ENCODE measurements at places on chromosomes 3 and 15.

DNA sequence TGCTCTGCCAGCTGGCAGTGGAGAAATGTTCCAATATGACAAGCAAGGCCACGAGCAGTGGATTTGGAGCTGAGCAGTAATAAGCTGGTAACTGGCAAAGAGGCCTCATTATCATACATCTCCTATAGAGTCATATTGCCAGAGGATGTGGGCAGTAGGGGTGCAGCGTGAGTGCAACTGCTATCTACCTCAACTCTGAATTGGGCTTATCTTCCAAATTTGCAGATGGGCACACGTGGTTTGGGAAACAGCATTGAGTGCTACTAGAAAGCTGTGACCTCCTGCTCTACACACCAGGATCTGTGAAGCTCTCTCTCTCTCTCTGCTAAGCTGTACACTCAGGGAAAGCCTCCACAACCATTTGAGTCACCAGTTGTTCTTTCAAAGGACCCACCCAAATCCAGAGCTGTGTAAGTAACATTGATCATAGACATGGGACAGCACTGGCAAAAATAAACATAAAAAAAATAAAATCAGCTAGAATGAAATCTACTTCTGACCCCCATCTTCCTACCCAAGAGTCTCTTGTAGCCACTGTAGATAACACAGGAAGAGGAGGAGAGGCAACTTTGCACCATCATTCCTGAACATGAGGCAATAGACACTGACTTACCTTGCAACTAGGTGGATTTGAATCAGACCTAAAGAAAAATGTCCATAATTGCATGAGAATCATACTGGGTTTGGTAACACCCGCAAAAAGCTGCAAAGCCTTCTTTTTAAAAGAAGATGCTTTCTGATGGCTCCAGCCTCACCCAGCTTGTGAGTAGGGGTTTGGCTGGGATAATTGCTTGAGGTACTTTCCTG, 82.9 kb upstream of the THBS1 start:
- DNase-seq: no peak

DNA sequence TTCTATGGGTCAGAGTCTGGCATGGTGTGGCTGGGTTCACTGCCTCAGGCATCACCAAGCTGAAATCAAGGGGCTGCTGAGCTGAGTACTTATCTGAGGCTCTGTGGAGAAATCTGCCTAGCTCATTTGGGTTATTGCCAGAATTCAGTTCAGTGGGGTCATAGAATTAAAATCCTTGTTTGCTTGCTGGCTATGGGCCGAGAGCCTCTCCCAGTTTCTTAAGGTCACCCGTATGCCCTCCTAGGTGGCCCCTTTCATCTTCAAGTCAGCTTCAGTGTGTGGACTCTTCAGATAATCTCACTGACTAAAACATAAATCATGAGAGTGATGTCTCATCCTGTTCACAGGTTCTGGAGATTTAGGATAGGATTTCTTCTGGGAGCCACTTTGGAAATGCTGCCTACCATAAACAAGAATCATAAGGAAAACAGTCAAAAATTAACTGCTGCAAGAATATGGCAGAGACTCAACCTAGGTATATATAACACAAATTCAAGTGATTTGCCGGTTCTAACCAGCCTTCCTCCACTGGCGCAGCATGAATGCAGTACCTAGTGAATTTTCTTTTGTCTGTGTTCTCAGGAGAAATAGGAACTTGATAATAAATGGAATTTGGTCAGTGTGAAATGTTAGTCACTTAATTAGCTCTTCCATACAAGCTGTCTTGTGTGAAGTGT, 5.3 kb downstream of the CP start:
- no peak for DNase-seq

DNA sequence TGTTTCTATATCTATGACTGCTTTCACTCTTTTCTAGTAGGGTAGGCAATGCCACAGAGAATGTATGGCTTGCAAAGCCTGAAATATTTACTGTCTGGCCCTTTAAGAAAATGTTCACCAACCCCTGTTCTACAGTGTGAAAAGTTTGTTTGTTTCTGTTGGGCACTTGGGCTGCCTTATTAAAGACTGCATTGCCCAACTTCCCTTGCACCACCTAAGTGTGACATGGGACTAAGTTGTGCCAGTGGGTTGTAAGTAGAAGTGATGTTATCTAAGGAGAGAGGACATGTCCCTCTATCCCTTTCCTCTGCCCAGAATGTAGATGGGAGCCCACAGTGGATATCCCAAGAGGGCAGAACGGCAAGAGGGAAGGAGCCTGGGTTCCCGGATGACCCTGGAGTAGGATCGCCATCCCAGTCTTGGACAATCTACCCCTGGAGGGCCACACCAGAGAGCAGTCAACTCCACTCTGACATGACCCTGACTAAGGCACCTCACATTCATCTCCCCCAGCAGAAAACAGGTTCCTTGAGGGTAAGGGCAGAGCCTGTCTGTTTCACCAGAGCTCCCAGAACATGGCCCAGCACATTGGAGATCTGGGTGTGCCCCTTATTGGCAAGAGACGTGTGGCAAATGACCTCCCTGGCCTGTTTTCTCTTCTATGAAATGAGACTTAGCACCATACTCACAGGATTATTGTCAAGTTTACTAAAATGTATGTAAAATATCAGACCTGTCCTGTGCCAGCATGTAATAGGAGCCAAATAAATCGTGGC, 138.8 kb downstream of the SMAD6 start:
- no peak for DNase-seq

- no peak for DNase-seq
Measured at GRCh38 chr3:104291878-104292277, 1074.8 kb upstream of the ALCAM start.

DNA sequence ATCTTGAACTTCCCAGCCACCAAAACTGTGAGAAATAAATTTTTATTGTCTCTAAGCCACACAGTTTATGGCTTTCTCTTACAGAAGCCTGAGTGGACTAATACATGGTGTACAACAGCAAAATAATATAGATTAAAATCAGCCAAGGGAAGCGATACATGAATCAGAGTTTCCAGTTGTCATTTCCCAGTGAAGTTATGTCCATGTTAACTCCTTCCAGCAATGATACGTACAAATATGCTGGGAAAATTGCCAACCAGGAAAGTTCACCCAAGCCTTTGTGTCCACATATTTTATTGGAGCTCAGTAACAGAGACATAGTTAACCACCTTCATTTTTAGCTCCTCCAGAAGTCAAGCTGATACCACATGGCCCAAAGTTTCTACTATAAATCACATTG, 280.9 kb upstream of the KCNMB2 start:
- DNase-seq: no peak

DNA sequence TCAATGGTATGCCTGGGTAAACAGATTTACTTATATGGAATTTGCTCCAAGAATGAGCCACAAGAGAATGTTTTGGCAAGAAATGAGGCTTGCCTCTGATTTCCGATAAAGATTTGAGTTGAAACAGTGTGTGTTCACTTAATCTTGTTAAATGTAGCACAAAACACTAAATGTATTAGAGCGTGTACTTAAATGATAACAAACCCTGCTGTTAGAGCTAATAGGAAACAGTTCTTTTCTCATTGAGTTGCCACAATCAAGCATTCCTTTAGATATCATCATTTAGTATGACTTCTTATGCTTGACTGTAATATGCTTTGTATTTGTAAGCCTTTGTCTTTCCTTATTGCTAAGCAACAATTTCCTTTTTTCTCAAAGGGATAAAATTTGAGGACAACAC, 353.6 kb upstream of the ZNF717 start:
- DNase-seq: no peak

DNA sequence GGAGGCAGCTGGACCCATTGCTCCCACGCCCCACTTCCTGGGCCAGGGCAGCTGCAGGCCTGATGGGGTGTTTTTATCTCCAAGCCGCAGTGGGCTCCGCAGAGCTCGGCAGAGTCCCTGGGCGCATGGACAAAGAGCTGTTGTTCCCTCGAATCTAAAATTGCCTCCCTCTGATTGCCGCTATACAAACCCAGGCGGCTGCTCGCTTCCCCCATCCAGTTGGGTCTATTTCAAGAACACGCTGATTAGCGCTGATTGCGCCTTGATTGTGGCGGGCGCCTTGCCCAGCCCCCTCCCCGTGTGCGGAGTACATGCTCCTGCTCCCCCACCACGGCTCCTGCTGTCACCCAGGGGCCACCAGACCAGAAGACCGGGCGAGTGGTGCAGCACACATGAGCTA, 43.4 kb upstream of the SLC6A1 start:
- DNase-seq: no peak

- DNase-seq: no peak
Measured at GRCh38 chr3:87186608-87187159, 40.4 kb upstream of the CHMP2B start.

- no peak for DNase-seq
Measured at GRCh38 chr15:61327019-61327631, 98.0 kb upstream of the RORA start.

- no peak for DNase-seq
Measured at GRCh38 chr15:23401627-23402026, 45.4 kb downstream of the GOLGA6L2 start.

GRCh38 chr3:11607816-11608215, 35.9 kb downstream of the VGLL4 start:
- DNase-seq: no peak

- DNase-seq: no peak
Measured at GRCh38 chr3:40663280-40663679, 138.5 kb downstream of the ZNF621 start.

- DNase-seq: no peak
Measured at GRCh38 chr3:118577055-118577777, 457.4 kb downstream of the IGSF11 start.

DNA sequence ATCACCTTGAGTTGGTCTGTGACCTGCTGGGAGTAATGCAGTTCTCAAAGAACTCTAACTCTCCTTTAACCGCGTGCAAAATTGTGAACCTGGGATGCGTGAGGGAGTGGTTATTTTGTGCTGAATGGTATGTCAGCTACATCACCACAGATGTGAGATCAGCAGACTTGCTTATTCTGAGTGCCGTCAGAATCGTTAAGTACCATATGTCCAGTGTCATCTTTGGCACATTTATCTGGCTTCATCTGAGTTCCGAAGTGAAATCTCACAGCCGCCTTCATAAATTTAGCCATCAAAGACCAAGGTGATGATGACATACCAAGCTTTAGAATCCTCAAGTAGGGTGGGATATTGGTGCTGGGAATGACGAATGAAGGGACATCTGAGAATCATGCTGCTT, 347.2 kb upstream of the TPRG1 start:
- no peak for DNase-seq

GRCh38 chr3:149566292-149566975, 91.4 kb downstream of the WWTR1 start:
- DNase-seq: no peak

GRCh38 chr3:133884887-133885711, 10.6 kb downstream of the RAB6B start:
- DNase-seq: no peak

- no peak for DNase-seq
Measured at GRCh38 chr3:29072611-29073010, 208.3 kb upstream of the RBMS3 start.

GRCh38 chr3:129343643-129344360, 65.1 kb downstream of the HMCES start:
- DNase-seq: peak; percentile 12

DNA sequence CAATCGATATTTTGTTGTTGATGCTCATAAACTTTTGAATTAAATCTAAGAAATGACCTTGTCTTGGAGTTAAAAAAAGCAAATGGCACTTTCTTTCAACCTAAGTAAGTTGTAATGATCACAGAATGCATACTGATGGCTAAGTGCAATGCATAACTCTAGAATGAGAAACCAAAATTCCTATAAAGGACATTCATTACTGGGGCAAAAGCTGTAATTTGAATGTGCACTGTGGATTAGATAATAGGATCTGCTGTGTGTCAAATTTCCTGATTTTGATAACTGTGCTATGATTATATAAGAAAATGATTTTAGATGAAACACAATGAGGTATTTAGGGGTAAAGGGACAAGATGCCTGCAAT, 14.3 kb downstream of the SIAH2 start:
- DNase-seq: no peak

- DNase-seq: no peak
Measured at GRCh38 chr3:87200060-87200647, 27.0 kb upstream of the CHMP2B start.

GRCh38 chr3:177195242-177195991, 1.9 kb downstream of the TBL1XR1 start:
- no peak for DNase-seq

DNA sequence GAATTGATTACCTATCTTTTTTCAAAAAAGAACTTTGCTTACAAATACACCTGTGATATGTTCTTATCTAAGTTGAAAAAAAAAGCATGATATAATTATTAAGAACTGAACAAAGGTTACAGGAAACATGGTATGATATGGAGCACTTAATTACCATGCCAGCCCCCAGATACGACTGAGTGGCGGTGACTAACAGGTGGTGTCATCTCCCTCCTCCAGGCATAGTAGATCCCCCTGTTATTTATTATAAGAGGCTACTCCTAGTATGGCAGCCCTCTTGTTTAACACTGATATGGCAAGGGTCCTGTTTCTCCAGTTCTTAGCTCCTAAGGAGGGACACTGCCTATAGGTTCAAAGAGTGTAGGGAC, 31.0 kb upstream of the TM4SF4 start:
- no peak for DNase-seq

GRCh38 chr3:152518346-152518745, 249.6 kb downstream of the MBNL1 start:
- DNase-seq: no peak

- no peak for DNase-seq
Measured at GRCh38 chr15:78850941-78851755, 21.5 kb upstream of the MORF4L1 start.

DNA sequence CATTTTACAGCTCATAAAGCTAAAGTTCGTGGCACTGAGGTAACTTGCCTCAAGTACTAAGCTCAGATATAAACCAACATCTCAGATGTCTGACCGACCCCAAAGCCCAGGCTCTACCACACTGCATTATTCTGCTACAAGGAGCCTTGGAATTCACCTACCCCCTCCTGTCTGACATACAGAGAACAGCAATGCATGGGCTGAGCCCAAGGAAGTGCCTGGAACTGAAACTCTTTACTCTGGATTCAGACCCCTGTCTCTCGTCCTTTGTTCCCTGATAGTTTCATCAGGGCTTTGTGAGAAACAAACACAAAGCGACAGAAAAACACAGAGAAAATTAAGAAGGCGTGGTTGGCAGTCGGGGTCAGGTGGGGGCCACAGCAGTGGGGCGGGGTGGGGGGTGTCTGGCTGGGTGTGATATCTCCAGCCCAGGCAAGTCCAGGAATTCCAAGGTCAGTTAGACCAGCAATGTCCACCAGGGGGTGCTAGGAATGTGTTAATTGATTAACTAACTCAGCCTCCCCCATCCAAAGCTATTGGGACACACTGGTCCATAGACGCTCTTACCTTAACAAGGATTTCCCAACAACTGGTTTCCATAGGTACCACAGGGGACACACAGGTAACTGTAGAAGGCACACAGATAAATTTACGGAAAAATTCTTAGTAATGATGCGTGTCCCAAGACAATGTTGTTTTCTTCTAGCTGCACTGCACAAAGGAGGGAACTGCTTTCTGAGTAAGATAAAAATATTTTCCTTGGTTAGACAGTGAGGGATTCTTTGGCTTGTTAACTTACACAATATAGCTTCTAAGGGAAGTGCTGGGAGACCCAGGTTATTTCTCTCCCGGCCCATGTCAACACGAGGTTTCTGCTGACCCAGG, 18.8 kb upstream of the SSUH2 start:
- DNase-seq: no peak
